Heart left ventricle (tissue), 16 donors: ENCODE measurements at places on chromosomes 6 and 20. TPM values are rescaled to one million over a fixed set of nuclear protein-coding genes. Genes with fewer than 3 reads are reported as not detected.

Gene PBOV1
- total RNA-seq: not detected

Gene KCNB1
- 2.7 TPM for total RNA-seq

DNA sequence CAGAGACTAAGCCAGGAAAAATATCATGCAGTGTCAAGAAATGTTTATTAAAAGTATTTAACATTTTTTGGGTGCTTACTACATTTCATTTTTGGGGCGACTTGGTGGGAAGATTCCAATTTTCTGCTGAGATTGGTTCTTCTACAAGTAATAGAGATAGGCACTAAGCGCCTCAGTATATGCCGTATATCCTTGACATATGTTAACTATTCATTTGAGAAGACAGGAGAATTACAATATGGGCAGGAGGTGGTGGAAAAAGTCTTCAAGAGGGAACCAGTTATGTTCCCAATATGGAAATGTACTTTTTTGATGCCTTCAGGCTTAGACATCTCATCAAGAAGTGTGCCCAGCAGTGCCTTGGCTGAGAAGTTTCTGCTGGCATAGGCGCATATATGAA lies 6.5 kb downstream of the CTNNBL1 start:
- no peak for DNase-seq

DNA sequence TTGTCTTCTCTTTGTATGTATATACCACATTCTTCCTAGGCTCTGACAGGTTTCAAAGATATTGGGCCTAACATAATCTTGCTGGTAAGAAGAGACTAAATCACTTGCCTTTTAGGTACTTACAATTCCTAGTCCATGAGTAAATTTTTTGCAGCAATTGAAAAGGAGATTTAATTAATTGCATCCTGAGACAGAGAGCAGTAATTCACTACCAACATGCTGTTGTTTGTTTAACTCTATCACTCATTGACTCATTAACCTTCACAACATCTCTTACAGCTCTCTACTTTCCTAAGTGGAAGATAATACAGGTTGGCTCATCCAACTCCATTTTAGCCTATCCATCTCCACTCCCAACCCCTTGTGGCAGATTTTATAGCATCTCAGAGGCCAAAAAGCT lies 280.4 kb downstream of the ALDH8A1 start:
- DNase-seq: no peak

DNA sequence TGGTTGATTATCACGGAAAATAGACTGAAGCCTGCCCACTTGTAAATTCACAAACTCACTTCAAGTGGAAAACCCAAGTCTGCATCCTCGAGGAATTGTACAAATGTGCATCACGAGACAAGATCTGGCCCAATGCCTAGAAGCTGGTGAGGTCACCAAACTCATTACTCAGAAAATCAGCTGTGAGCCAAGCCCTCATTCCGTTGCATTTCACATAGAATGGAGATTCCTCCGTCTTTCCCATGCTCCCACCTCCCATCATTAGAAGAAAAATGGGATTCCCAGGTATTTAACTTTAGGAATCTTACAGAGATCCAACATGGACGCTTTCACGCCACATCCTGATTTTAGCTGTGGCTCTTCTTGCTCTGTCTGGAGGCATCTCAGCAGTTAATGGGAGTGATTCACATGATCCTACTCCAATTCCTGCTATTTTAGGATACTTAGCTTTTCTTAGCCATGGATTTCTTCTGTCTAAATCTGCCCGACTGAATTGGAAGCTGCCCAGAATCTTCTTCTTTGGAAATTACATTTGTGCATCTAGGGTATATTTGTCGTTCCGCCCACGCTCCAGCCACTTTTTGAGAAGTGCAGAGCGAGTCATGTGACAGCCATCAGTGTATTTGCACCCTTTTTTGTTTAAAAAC lies 68.7 kb upstream of the STMND1 start:
- peak; percentile 65 for DNase-seq
